ENCODE measurements at places on chromosomes 2 and 18. TPM values are rescaled to one million over a fixed set of nuclear protein-coding genes. Genes with fewer than 3 reads are reported as not detected.

The HNRNPLL gene
- total RNA-seq: 37.9 TPM

The CRYGC gene
- total RNA-seq: not detected

The DCC gene
- 0.13 TPM for total RNA-seq

The GPR17 gene
- not detected for total RNA-seq

The ERCC3 gene
- 42.9 TPM for total RNA-seq

The UBXN4 gene
- total RNA-seq: 69.9 TPM

The MATN3 gene
- 0.26 TPM for total RNA-seq

The FSHR gene
- total RNA-seq: not detected

The CYS1 gene
- 2.0 TPM for total RNA-seq
